ENCODE measurements at places on chromosomes 5 and 9. TPM values are rescaled to one million over a fixed set of nuclear protein-coding genes. Genes with fewer than 3 reads are reported as not detected.

- no peaks in the 10 kb centered on the region for H3K36me3 ChIP-seq
- H3K4me3 ChIP-seq: no peak overlapping the region
- peaks cover 12% of the 10 kb centered on the region for H3K4me1 ChIP-seq
Measured at GRCh38 chr9:34570809-34571480, 18.6 kb downstream of the CNTFR start.

GRCh38 chr5:55667938-55668337, 44.2 kb downstream of the SLC38A9 start:
- peaks cover 13% of the 10 kb centered on the region for H3K36me3 ChIP-seq
- DNase-seq: no peak
- no peak overlapping the region for H3K4me3 ChIP-seq
- no peaks in the 10 kb centered on the region for H3K4me1 ChIP-seq
- no peaks in the 10 kb centered on the region for H3K27me3 ChIP-seq

GRCh38 chr9:138022121-138022741, 144.6 kb downstream of the CACNA1B start:
- H3K4me3 ChIP-seq: no peak overlapping the region
- no peaks in the 10 kb centered on the region for H3K36me3 ChIP-seq
- peaks cover 43% of the 10 kb centered on the region for H3K27me3 ChIP-seq
- H3K27ac ChIP-seq: no peak overlapping the region

- no peak for DNase-seq
- H3K4me1 ChIP-seq: no peaks in the 10 kb centered on the region
- H3K27ac ChIP-seq: no peak overlapping the region
- H3K36me3 ChIP-seq: no peaks in the 10 kb centered on the region
- no peak overlapping the region for H3K4me3 ChIP-seq
Measured at GRCh38 chr9:42396318-42396717, 212.9 kb downstream of the SPATA31A6 start.

SURF4 gene
- 232 TPM for polyA plus RNA-seq

SYK gene
- 27.3 TPM for polyA plus RNA-seq

- no peaks in the 10 kb centered on the region for H3K27me3 ChIP-seq
- H3K4me3 ChIP-seq: no peak overlapping the region
- DNase-seq: no peak
- H3K27ac ChIP-seq: no peak overlapping the region
- no peaks in the 10 kb centered on the region for H3K36me3 ChIP-seq
- no peaks in the 10 kb centered on the region for H3K4me1 ChIP-seq
Measured at GRCh38 chr5:27241564-27242257, 203.3 kb upstream of the CDH9 start.

IL7R gene
- 9.9 TPM for polyA plus RNA-seq

DNA sequence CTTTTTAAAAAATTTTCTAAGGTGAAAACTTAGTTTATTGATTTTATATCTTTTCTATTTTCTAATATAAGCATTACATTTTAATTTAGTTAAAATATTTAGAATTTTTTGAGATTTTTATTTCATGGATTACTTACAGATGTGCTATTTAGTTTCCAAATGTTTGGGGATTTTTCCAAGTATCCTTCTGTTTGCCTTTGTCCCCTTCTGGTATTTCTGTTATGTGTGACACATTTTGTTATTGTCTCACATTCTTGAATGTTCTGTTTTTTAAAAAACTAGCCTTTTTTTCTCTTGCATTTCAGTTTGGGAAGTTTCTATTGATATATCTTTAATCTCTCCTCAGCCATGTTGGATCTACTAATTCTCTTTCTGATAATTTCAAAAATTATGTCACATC, 234.9 kb downstream of the FAM170A start:
- H3K4me3 ChIP-seq: no peak overlapping the region
- H3K27me3 ChIP-seq: no peaks in the 10 kb centered on the region
- no peak for DNase-seq
- no peaks in the 10 kb centered on the region for H3K4me1 ChIP-seq

GRCh38 chr5:1481959-1482331, 36.7 kb upstream of the SLC6A3 start:
- H3K27ac ChIP-seq: no peak overlapping the region
- peaks cover 20% of the 10 kb centered on the region for H3K36me3 ChIP-seq
- no peak overlapping the region for H3K4me3 ChIP-seq
- no peak for DNase-seq
- H3K27me3 ChIP-seq: no peaks in the 10 kb centered on the region
- no peaks in the 10 kb centered on the region for H3K4me1 ChIP-seq

NDFIP1 gene
- polyA plus RNA-seq: 71.6 TPM

SLC1A3 gene
- 4.2 TPM for polyA plus RNA-seq

LAMC3 gene
- polyA plus RNA-seq: 0.66 TPM

- H3K4me1 ChIP-seq: peaks cover 11% of the 10 kb centered on the region
- DNase-seq: no peak
- H3K4me3 ChIP-seq: peak overlapping the region; percentile 88
- no peaks in the 10 kb centered on the region for H3K36me3 ChIP-seq
- no peaks in the 10 kb centered on the region for H3K27me3 ChIP-seq
- H3K27ac ChIP-seq: peak overlapping the region; percentile 86
Measured at GRCh38 chr5:10352430-10353240, 860 bp upstream of the MARCHF6 start.

- no peak overlapping the region for H3K4me3 ChIP-seq
- H3K27ac ChIP-seq: no peak overlapping the region
- no peaks in the 10 kb centered on the region for H3K27me3 ChIP-seq
- H3K36me3 ChIP-seq: peaks cover 14% of the 10 kb centered on the region
- H3K4me1 ChIP-seq: no peaks in the 10 kb centered on the region
Measured at GRCh38 chr5:109757490-109757889, 67.8 kb downstream of the MAN2A1 start.

DNA sequence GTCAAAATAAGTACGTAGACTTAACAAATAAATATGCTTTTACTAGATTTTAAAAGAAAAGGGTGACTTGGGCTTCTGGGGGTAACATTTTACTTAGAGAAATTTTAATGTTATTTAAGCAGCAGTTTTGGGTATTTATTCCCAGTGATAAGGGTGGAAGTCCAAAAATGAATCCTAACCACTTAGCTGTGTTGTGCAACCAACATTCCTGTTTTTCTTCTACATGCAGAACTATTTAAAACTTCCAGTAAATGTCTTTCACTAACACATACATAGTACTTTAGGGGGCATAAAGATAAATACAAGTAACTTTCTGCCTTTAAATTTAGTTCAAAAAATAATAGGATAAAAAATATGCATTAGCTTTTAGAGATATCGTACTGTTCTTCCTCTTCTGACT, 436.7 kb downstream of the CTNND2 start:
- H3K4me1 ChIP-seq: no peaks in the 10 kb centered on the region
- no peaks in the 10 kb centered on the region for H3K27me3 ChIP-seq
- no peak overlapping the region for H3K4me3 ChIP-seq

- H3K4me3 ChIP-seq: no peak overlapping the region
- no peaks in the 10 kb centered on the region for H3K4me1 ChIP-seq
- no peaks in the 10 kb centered on the region for H3K27me3 ChIP-seq
Measured at GRCh38 chr5:171984748-171985419, 21.6 kb downstream of the FBXW11 start.

GRCh38 chr9:114289571-114290481, 33.1 kb upstream of the ORM1 start:
- DNase-seq: no peak
- no peaks in the 10 kb centered on the region for H3K4me1 ChIP-seq
- H3K27ac ChIP-seq: no peak overlapping the region
- no peak overlapping the region for H3K4me3 ChIP-seq
- H3K27me3 ChIP-seq: no peaks in the 10 kb centered on the region

GRCh38 chr9:117405950-117406705, 8.7 kb downstream of the ASTN2 start:
- H3K4me3 ChIP-seq: no peak overlapping the region
- H3K27ac ChIP-seq: no peak overlapping the region
- no peak for DNase-seq
- H3K36me3 ChIP-seq: no peaks in the 10 kb centered on the region

SOHLH1 gene
- polyA plus RNA-seq: not detected

GDNF gene
- polyA plus RNA-seq: 4.2 TPM

DNA sequence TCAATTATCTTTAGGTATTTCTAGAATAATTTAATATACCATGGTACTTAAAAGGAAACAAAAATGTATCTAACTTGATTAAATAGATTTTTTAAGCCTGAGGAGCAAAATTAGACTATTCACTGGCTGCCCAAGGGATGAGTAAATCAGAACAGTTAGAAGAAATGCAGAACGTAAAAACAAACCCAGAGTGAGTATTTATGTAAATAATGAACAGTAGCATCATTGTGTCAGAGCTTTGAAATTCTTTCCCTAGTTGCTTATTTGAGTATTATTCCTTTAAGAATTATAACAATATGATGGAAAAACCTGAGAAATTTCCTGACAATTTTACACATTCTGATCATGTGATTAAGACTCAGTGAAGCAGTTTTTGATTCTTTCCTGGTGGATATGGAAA, 200.9 kb downstream of the GDNF start:
- no peaks in the 10 kb centered on the region for H3K27me3 ChIP-seq
- DNase-seq: no peak
- no peak overlapping the region for H3K27ac ChIP-seq
- H3K36me3 ChIP-seq: no peaks in the 10 kb centered on the region
- H3K4me3 ChIP-seq: no peak overlapping the region

SMIM32 gene
- 28.2 TPM for polyA plus RNA-seq

- no peaks in the 10 kb centered on the region for H3K36me3 ChIP-seq
- no peaks in the 10 kb centered on the region for H3K4me1 ChIP-seq
- no peak overlapping the region for H3K4me3 ChIP-seq
- H3K27ac ChIP-seq: no peak overlapping the region
- H3K27me3 ChIP-seq: no peaks in the 10 kb centered on the region
- DNase-seq: no peak
Measured at GRCh38 chr5:33367416-33367815, 73.3 kb upstream of the TARS1 start.

- H3K36me3 ChIP-seq: no peaks in the 10 kb centered on the region
- no peak overlapping the region for H3K27ac ChIP-seq
- H3K27me3 ChIP-seq: no peaks in the 10 kb centered on the region
- no peaks in the 10 kb centered on the region for H3K4me1 ChIP-seq
Measured at GRCh38 chr9:79155308-79155707, 416.5 kb upstream of the TLE4 start.

- no peaks in the 10 kb centered on the region for H3K36me3 ChIP-seq
- no peak for DNase-seq
- no peak overlapping the region for H3K27ac ChIP-seq
- no peak overlapping the region for H3K4me3 ChIP-seq
- no peaks in the 10 kb centered on the region for H3K4me1 ChIP-seq
Measured at GRCh38 chr5:159249158-159249557, 13.9 kb upstream of the UBLCP1 start.

ZNF883 gene
- polyA plus RNA-seq: 2.6 TPM

DNA sequence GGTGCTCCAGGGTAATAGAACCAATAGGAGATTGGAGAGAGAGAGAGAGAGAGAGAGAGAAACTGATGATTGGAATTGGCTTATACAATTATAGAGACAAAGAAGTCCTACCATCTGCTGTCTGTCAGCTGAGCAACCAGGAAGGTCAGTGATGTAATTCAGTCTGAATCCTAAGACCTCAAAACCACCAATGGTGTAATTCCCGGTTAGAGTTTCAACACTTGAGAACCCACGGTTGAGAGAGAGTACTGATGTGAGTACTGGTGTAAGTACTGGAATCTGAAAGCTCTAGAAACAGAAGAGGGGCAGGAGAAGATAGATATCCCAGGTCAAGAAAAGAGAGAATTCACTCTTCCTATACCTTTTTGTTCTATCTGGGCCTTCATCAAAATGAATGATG, 775.8 kb downstream of the EFNA5 start:
- no peak overlapping the region for H3K27ac ChIP-seq
- no peaks in the 10 kb centered on the region for H3K36me3 ChIP-seq
- H3K4me1 ChIP-seq: no peaks in the 10 kb centered on the region

- H3K4me1 ChIP-seq: no peaks in the 10 kb centered on the region
- DNase-seq: no peak
Measured at GRCh38 chr9:32832346-32832745, 49.0 kb downstream of the TMEM215 start.

WNT8A gene
- not detected for polyA plus RNA-seq

GRCh38 chr9:134671341-134672113, 29.9 kb downstream of the COL5A1 start:
- H3K27ac ChIP-seq: no peak overlapping the region
- no peak overlapping the region for H3K4me3 ChIP-seq
- H3K36me3 ChIP-seq: no peaks in the 10 kb centered on the region

DNA sequence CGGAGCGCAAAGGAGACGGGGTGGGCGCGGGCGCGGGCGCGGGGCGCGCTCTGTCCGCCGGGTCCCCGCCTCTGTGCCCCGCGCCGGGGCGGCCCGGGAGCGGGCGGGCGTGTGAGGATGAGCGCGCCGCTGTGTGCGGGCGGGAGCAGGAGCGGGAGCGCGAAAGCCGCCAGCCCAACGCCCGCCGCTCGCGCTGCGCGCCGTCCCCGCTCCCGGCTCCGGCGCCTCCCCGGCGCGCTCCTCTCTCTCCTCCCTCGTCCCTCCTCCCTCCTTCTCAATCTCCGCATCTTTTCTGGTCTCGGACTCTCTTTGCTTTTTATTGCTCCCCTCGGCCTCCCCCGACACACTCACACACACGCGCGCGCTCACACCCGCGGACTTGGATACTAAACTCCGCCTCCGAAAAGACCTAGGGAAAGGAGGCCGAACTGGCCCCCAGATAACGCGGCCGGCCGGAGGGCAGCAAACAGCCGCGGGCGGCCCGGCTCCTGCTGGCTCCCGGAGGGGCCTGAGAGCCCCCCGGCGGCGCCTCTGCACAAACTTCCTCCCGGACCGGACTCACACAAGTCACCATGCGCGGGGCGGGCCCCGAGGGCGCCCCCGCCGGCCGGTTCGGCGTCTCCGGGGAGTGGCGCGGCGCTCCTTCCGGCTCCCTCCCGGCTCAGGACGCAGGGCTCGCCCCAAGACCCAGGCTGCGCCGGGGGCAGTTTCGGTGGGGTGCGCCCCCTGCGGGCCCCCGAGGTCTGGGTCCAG, at the start of gene FIBCD1:
Gene FIBCD1, minus strand, starts transcription at position 596 of the 753 bp plus-strand sequence. CDS start 640 bp downstream, outside the sequence.
- peaks cover 84% of the 10 kb centered on the region for H3K27me3 ChIP-seq
- peak within 1 kb of the TSS; percentile 33 for H3K4me3 ChIP-seq
- no peak within 1 kb of the TSS for H3K27ac ChIP-seq
- DNase-seq: no peak
- peaks cover 7% of the 10 kb centered on the region for H3K4me1 ChIP-seq

- no peak overlapping the region for H3K27ac ChIP-seq
- peaks cover 23% of the 10 kb centered on the region for H3K4me1 ChIP-seq
- H3K4me3 ChIP-seq: no peak overlapping the region
- H3K36me3 ChIP-seq: peaks cover 23% of the 10 kb centered on the region
Measured at GRCh38 chr9:129108083-129108804, 2.3 kb downstream of the CRAT start.

DNA sequence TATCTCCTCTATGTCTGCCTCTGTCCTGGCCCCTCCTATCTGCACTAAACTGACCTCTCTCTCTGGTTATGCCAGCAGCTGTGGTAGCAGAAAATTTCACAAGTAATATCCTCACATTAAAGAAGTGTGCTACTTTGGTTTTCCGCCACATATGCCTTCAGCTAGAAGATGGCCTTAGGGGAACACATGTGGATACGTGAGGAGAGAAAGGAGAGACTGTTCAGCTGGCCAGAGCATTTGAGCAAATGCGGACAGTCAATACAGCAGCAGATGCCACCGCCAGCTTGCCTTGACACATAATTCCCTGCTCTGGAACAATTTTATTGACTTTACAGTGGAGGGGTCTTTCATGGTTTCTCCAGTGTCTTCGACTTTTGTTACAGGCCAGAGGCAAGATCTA, 434.6 kb downstream of the TAF11L14 start:
- DNase-seq: no peak
- no peak overlapping the region for H3K27ac ChIP-seq
- H3K4me1 ChIP-seq: no peaks in the 10 kb centered on the region
- H3K4me3 ChIP-seq: no peak overlapping the region
- H3K36me3 ChIP-seq: no peaks in the 10 kb centered on the region

GRCh38 chr5:102818345-102818744, 63.2 kb downstream of the PAM start:
- no peak for DNase-seq
- H3K4me1 ChIP-seq: no peaks in the 10 kb centered on the region
- no peak overlapping the region for H3K27ac ChIP-seq
- H3K36me3 ChIP-seq: no peaks in the 10 kb centered on the region
- H3K27me3 ChIP-seq: no peaks in the 10 kb centered on the region

MVB12B gene
- 13.4 TPM for polyA plus RNA-seq

SLC2A6 gene
- 1.7 TPM for polyA plus RNA-seq

SLCO6A1 gene
- polyA plus RNA-seq: 0.13 TPM

MBLAC2 gene
- polyA plus RNA-seq: 9.4 TPM

Measured in large intestine (tissue), 12 donors.